ENCODE measurements at places on chromosomes 3 and 15. TPM values are rescaled to one million over a fixed set of nuclear protein-coding genes. Genes with fewer than 3 reads are reported as not detected.

Gene STRA6
- 1.1 TPM for total RNA-seq

Gene IDH3A
- total RNA-seq: 116 TPM

Gene PPP1R14D
- 0.64 TPM for total RNA-seq

Gene LSMEM2
- total RNA-seq: not detected

Gene SCAANT1
- not detected for total RNA-seq

Gene IL5RA
- total RNA-seq: not detected

Gene PCSK6
- 10.6 TPM for total RNA-seq

Gene ATP13A4
- total RNA-seq: not detected

Gene KBTBD13
- not detected for total RNA-seq

Gene CAND2
- total RNA-seq: 0.13 TPM

Gene ERICH6
- 0.28 TPM for total RNA-seq

Gene RETNLB
- total RNA-seq: not detected

Gene SLC51A
- total RNA-seq: not detected

Gene GHSR
- total RNA-seq: not detected

Gene PPP4R2
- total RNA-seq: 59.8 TPM

Gene PAQR5
- total RNA-seq: 2.0 TPM

Gene LRRN1
- total RNA-seq: 0.13 TPM

Gene SLC6A11
- not detected for total RNA-seq

Gene GOLGA8N
- 4.1 TPM for total RNA-seq

Gene SYNPR
- total RNA-seq: not detected

Gene ANKRD63
- 0.72 TPM for total RNA-seq

Gene CP
- 5.8 TPM for total RNA-seq

Gene TMEM39A
- total RNA-seq: 47.8 TPM

Gene CCR1
- total RNA-seq: not detected

Gene STAC
- 18.8 TPM for total RNA-seq

Data from Panc1 (cell line).